ENCODE measurements at places on chromosomes 6 and 20.

- no peak for DNase-seq
These were observed 11.8 kb upstream of the MAP1LC3A start for GRCh38 chr20:34546751-34547181.

GRCh38 chr6:39901116-39901655, 33.1 kb downstream of the MOCS1 start:
- no peak for DNase-seq

- no peak for DNase-seq
These were observed 24.7 kb downstream of the PACSIN1 start for GRCh38 chr6:34490390-34491090.

- no peak for DNase-seq
These were observed 255.1 kb upstream of the NOX3 start for GRCh38 chr6:155710704-155711103.

DNA sequence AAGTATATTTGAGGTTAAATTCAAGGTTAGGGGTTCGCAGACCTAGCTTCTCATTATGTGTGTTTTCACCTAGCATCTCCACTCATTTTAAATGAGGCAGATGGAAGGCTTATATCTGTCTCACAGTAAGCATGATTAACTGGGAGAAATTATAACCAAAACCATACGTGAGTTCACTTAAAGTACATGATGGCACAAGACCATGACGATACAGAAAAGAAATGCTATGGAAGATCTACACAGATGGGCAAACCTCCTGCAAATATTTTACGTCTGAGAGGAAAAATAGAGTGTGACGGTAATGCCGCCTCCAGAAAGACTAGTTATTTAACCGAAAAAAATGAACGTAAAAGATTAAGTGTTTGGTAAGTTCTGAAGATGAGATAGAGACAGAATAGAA, 337.8 kb downstream of the FARS2 start:
- no peak for DNase-seq

DNA sequence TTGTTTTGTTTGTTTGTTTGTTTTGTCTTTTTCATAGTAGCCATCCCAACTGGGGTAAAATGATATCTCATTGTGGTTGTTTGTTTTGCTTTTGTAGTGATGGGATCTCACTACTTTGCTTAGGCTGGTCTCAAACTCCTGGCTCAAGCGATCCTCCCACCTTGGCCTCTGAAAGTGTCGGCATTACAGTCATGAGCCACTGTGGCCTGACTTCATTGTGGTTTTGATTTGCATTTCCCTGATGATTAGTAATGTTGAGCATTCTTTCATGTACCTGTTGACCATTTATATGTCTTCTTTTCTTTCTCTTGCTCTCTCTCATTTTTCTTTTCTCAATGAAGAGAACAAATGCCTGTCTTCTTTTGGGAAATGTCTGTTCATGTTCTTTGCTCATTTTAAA, 30.8 kb upstream of the HLA-DOA start:
- DNase-seq, result no peak

GRCh38 chr20:39645131-39645530, 683.0 kb downstream of the DHX35 start:
- no peak for DNase-seq

DNA sequence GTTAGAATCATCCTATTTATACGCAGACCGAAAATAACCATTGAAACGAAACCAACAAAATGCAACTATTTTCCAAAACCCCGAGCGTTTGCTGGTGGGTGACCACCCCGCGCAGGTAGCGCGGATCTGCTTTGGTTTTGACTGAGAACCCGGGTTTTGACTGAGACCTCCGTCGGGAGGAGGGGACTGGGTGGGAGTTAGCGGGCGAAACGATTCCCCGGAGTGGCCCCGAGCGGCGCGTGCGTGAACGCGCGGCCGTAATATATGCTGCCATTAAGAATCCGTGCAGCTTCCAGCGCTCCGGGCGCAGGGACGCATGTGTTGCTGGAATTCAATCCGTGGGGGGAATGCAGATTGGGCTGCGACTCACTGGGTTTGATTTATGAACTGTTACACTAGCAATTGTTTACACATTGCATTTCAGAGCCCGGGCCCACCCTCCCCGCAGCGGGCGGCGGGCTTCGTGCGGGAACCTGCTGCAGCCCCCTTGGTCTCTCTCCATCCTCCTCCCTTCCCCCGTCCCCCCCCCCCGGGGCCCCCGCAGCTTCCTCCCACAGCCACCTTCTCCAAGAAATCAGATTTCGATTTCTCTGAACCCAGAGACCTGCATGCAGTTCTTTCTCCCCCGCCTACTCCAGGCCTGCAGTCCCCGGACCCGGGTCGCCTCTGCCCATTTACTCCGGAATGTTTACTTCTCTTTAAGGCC, 9.9 kb downstream of the NRN1 start:
- DNase-seq, result no peak

- DNase-seq, result no peak
These were observed 25.9 kb downstream of the PPARD start for GRCh38 chr6:35368038-35368887.

- no peak for DNase-seq
These were observed 76.7 kb upstream of the CARMIL1 start for GRCh38 chr6:25202504-25202903.

- peak; percentile 52 for DNase-seq
These were observed 1055.1 kb upstream of the GJE1 start for GRCh38 chr6:141077355-141078333.

- DNase-seq, result no peak
These were observed 113.3 kb downstream of the LINC00237 start for GRCh38 chr20:20992686-20993360.

- peak; percentile 93 for DNase-seq
These were observed 30.6 kb downstream of the MRPL14 start for GRCh38 chr6:44096612-44097011.

- DNase-seq, result no peak
These were observed 44.9 kb upstream of the TMEM200A start for GRCh38 chr6:130320908-130321307.

DNA sequence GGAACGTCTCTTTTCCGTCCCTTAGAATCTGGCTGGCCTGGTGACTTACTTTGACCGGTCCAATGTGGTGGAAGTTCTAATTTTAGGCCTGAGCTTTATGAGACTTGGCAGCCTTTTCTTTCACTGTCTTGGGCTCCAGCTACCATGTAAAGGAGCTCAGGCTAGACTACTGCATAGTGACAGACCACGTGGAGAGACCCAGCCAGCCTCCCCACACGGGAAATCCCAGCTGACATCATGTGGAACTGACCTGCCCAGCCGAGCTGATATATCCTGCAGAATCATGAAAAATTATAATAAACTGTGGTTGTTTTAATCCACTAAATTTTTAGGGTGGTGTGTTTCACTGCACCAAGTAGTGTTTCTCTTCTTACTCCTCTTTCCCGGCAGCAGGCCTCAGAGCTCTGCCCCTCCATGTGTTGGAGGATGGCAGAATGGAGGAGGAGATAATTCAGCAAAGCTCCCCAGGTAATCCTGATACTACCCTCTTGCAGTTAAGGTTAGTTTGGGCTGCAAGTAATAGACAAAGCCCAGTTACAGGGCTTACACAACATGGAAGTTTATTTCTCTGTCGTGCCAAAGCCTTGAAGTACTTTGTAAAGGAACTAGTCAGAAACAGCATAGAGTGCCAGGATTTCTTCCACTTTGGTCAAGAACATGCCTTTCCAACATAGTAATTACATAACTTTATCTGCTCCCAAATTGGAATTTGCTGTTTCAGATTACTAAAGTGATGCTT, 87.5 kb downstream of the SH3BGRL2 start:
- DNase-seq, result no peak

DNA sequence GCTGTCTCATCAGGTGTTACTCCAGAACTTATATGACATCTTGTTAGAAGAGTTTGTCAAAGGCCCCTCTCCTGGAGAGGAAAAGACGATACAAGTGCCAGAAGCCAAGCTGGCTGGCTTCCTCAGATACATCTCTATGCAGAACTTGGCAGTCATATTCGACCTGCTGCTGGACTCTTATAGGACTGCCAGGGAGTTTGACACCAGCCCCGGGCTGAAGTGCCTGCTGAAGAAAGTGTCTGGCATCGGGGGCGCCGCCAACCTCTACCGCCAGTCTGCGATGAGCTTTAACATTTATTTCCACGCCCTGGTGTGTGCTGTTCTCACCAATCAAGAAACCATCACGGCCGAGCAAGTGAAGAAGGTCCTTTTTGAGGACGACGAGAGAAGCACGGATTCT, 43.7 kb upstream of the SMIM28 start:
- DNase-seq, result no peak

DNA sequence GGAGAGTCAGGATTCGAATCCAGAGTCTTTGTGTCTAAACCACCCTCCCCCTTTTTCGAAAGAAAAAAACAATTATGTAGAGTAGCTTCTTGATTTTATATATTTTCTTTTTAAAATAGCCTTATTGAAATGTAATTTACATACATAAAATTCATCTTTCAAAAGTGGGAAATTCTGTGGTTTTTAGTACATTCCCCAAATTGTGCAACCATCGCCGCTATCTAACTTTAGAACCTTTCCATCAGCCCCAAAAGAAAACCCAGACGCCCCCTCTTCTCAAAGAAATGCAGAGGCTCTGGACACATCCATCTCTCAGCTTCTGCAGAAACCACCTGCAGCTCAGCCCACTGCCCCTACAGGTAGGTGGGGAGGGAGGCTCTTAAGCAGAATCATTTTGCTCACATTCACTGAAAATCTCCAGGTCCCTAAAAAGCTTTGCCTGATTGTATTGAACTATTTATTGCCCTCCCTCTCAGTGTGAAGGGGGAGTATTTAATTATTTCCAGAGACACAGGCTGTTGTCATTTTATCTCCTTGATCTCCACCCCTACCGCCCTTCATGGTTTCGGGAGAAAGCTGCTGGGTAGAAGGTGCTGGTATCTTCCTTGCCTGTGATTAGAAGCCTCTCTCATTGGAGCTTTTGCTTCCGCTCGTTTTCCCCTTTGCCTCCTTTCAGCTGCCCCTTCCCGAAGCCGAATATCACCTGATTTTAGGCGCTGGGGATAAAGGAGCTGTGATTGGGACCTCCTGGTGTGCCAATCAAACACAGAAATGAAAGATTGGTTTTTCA, 68.7 kb upstream of the KCNG1 start:
- DNase-seq, result no peak

DNA sequence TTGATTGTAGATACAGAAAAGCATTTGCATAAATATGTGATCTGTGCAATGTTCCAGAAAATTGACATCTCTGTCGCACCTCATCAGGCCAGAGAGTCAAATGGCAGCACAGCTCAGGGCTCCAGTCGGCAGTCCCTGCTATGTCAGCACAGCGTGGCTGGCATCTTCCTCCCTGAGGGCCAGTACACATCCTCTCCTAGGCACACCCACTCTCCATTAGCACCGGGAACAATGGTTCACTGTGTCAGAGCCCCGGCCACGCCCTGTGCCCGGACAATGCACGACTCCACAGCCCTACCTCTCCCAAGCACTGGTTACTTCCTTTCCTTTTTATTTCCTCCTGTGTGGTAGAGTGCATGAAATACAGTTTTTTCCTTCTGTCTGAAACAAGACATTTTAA, 114.9 kb downstream of the FOXC1 start:
- no peak for DNase-seq

- peak; percentile 34 for DNase-seq
These were observed 727 bp downstream of the EDEM2 start for GRCh38 chr20:35146299-35146919.

- DNase-seq, result peak; percentile 76
These were observed 29.3 kb downstream of the NSFL1C start for GRCh38 chr20:1437235-1437904.

DNA sequence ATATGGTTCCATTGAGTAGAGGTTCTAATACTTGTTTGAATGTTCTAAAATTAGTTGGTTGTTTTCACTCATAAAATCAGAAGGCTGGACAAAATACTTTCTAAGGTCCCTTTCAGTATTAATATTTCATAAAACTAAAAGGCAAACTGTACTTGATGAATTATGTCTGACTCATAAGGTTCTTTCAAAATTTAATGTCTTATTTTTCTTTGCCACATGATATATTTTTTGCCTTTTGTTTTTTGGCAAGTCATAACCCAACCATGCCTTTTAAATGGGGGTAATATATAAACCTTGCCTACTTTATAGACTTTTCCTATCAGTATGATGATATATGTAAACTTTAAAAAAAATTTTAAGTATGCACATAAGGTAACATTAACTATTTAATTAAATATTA, 244.7 kb downstream of the PTPRK start:
- no peak for DNase-seq

DNA sequence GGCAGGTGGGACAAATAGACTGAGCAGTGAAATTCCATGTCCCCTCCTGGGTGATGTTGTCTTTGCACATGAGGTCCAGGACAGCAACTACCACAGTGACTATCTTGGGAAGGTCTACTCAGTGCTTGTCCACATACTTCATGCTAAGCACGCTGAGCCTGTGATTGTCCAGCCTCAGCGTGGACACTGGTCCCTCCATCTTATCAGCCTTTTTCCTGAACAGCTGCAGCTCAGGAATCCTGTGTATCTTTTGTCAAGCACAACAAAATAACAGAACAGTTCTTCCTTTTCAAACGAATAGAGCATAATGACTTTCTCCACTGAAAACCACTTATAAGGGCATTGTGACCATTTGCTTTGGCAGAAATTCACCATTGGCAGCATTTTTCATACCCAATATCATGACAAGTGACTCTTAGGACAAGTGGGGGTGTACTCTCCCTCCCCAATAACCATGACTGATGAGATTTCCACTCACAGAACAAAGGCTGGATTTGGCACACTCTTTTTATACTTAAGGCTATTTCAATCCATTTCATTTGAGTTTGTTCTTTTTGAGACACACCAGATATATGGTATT, 90.3 kb downstream of the FYN start:
- no peak for DNase-seq

- DNase-seq, result no peak
These were observed 107.0 kb upstream of the EYS start for GRCh38 chr6:65814071-65814470.

DNA sequence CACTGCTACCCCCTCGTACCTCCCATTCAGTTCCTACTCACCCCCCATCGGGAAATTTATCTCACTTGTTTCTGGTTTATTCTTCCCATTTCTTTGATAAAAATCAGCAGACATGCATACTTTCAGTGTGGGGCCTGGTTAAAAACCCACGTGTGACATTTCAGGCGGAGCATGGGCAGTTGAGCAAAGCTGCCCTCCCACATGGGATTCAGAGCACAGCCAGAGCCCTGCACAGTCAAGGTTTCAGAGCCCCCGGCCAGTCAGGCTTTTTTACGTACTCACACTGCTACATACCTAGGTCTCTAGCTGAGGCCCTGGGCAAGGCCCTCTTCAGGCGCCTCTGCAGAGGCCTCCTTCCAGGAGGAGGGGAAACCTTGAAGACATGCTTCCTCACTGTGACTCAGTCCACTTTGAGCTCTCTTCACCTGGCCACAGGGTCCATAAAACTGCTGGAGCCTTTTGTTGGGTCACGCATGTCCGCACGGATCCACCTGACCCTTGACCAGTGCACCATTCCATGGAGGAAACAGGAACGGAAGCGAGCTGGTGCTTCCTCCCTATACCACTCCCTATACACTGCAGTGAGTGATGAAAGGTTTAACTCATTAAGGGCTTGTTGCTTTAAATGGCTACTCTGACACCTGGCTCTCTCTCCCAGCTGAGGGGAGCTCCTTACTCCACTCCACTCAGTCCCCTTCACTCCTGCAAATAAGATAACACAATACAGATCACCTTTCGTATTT, 713.3 kb downstream of the PRKN start:
- DNase-seq, result no peak

GRCh38 chr6:4912559-4912958, 91.3 kb downstream of the RPP40 start:
- no peak for DNase-seq

GRCh38 chr6:30397697-30398096, 52.7 kb downstream of the RPP21 start:
- peak; percentile 33 for DNase-seq

Data from RPMI8226 (cell line).